ENCODE measurements at places on chromosomes 7 and 10. TPM values are rescaled to one million over a fixed set of nuclear protein-coding genes. Genes with fewer than 3 reads are reported as not detected.

A1CF gene
- 0.11 TPM for total RNA-seq

UPK3B gene
- 3.9 TPM for total RNA-seq

RBM48 gene
- total RNA-seq, result 12.5 TPM

EIF4H gene
- 322 TPM for total RNA-seq

FFAR4 gene
- total RNA-seq, result 0.08 TPM

Data from A375 (cell line).